Muscle of leg (tissue), 16 donors: ENCODE measurements at places on chromosomes 6 and 20.

GRCh38 chr20:12594410-12595088, 414.2 kb upstream of the SPTLC3 start:
- peak; percentile 71 for DNase-seq

DNA sequence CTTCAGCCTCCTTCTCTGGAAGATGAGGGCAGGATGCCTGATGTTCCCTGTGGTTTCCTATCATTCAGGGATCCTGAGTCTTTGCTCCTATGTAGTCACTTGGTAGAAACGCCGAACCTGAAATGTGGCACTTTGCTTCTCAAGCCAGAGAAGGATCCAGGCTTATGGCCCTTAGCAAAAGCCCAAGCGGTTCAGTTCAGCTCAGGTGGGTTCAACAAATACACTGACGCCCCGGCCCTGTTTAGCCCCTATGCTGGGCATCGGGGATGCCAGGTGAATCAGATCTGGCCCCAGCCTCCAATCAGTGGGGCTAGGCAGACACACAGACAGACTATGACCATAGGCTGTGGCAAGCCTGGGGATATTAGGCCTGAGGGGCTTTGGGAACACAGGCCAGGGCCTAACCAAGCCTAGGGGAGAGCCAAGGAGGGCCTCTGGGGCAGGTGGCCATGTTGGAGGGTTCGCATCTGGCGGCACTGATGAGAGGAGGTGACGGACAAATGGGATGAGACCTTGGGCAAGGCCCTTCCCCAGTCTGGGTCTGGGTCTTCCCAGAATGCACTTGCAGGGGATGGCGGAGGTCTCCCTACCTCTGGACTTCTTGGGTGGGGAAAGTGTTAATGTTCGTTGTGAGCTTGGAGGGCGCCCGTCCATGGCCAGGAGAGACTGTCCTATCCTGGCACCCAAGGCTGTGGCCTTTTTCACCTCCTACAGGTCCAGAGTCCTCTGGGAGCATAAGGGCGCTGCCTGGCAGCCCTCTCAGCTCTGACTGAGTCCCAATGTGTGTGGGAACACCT, 17.6 kb upstream of the SRC start:
- DNase-seq, result no peak

- DNase-seq, result no peak
Observed at GRCh38 chr6:82889143-82889542, 176.5 kb downstream of the UBE3D start.

DNA sequence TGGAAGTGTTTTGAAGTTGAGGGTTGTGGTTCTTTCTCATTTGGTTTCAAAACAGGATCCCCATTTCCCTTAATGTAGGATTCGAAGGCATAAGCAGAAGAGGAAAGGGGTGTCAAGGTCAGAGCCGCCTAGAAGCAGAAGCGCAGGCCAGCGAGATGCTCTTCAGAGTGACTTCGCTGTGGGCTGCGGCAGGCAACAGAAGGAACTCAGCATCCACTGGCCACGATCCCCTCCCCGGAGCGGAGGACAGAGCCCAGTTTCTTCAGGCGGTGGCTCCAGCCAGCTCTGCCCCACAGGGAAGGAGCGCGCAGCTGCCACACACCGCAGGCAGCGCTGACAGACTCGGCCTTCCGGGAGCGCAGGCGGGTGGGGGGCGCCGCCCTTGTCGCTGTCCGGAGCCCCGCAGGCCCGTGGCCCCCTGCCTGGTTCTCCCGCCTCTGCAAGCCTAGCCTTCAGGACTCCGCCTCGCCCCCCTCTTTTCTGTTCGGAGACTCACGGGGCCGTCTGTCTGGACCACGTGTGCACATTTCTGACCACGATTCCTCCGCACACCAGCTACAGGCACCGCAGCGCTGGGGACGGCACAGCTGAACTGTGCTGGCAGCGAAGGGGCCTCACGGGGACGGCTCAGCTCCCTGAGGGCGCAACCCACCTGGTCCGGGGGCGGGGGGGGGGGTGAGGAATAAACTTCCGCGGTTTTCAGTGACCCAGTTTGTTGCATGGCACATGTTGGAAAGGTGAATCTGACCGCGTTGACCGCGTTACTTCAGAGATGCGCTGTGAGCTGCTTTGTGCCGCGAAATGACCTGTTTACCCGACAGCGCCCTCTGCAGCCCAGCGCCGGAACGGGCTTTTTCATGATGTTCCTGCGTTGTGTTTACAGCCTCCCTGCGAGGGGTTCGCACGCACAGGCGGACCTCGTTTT, 26.1 kb downstream of the TTLL2 start:
- DNase-seq, result peak; percentile 67

- no peak for DNase-seq
Observed at GRCh38 chr20:40679184-40679583, 9.9 kb downstream of the MAFB start.

DNA sequence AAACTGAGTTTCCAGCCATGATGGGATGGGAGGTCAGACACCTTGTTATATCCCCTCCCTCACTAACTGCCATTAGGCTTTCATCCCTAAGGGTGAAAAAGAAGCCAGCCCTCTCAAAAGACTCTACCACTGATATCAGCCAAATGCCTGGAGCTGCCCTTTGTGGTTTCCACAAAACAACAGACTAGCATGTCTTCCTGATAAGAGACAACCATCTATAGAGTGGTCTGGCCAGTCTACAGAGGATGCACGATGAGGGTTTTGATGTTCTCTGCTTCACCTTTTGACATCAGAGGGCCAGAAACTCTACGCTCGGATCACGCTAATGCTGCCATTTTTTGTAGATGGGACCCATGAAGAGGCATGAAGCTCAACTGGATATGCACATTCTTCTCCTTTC, 61.7 kb upstream of the ARHGAP18 start:
- no peak for DNase-seq

GRCh38 chr20:62407221-62407992, at the start of gene CABLES2:
Gene CABLES2 (minus strand): TSS chr20:62407285. CDS start chr20:62407276, 9 bp downstream.
- DNase-seq, result peak; percentile 98

- no peak for DNase-seq
Observed at GRCh38 chr6:35505999-35506412, 6.7 kb downstream of the TULP1 start.

DNA sequence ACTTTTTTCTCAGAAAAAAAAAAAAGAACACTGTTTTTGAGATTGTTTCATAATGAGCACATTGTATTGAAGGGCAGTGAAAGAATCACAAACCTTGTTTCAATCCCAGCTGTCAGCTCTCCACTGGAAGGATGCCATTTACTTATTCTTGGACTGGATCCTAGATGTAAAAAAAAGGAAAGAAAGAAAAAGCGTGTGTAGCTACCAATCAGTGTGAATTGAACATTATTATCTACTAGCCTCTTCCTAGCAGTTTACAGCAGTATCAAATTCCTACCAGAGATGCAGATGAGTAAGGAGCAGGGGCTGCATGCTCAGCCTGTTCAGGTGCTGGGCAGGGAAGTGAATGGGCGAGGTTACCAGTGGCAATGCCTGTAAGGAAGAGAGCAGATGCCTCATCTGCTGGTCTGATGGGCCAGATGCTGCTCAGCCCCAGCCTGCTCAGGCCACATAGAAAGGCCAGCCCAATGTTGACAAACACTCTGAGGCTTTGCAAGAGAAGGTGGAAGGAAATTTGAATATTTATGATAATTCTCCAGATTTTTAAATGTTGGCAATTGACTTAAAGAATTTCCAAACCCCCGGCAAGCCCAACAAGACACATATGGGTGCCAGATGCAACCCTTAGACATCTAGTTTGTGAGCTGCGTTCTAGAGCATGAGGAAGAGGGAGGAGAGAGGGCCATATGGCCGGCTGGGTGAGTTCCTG, 189.5 kb downstream of the IBTK start:
- peak; percentile 84 for DNase-seq

GRCh38 chr6:12595161-12595811, 121.3 kb upstream of the PHACTR1 start:
- DNase-seq, result peak; percentile 58

- no peak for DNase-seq
Observed at GRCh38 chr6:57432157-57432556, 114.7 kb downstream of the PRIM2 start.

DNA sequence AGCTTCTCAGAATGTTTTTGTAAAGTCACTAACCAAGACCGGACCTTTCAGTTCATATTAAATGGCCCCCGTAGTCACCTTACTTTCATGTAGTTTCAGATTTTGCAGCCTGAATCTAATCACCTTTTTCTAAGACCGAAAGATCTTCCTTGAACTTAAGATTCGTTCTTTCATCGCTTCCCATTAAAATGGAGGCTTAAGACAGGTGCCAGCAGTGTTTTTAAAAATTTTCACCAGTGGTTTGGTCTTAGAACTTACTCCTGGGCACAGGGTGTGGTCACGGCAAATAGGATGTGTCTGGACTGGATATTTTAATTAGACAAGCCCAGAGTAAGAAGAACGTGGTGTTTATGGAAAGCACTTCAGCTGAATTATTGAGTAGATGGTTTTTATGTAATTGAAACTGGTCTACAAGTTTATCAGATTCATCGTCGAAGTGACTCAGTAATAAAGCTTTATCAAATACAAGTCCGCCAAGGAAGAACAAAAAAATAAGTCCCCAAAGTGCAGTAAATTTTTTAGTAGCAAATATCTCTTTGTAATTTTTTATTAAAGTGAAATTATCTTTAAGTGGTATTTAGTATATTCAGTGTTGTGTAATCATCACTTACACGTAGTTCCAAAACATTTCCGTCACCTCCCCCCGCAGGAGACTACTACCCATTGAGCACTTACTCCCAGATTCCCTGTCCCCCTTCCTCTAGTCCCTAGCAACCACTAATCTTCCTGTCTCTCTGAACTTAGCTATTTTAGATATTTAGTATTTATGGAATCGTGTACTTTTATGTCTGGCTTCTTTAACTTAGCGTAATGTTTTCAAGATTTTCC, 868 bp downstream of the SRSF3 start:
- DNase-seq, result peak; percentile 88

GRCh38 chr6:34059136-34059731, 86.7 kb downstream of the GRM4 start:
- DNase-seq, result no peak

GRCh38 chr6:126020305-126021050, 34.1 kb downstream of the TRMT11 start:
- DNase-seq, result no peak

DNA sequence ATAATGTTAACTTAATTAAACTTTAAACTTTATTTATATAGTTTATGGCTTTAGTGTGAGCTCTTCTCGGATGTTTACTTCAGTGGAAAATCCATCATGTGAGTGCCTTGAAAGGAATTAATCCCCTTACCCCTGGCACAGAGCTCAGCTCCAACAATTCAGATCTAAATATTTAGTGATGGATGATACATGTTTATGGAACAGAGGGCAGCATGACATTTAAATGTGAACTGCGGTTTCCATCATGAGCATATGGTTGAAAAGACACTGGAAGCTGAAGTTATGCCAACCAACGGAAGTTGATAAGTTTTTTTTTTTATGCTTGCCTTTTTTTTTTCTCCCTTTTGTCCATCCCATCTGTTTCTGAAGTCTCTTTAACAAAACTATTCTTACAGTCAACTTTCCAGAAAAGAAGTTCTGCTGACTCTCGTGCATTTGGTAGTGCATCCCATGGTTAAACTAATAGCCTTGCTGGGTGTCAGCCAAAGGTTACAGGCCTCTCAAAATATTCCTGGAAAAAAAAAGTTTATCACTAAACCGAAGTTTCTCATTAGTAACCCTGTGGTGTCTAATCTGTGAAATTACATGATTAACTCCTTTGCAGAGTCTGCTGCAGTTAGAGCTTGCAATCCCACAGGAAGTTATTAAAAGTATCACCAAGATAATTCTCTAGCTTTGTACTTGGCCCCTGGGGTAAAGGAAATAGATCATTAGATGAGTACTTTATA, 243.9 kb upstream of the TCF21 start:
- DNase-seq, result peak; percentile 90
